ENCODE measurements at places on chromosomes 2 and 18.
A peak's percentile ranks its signal among the peaks of the same experiment; 100 is the strongest.

DNA sequence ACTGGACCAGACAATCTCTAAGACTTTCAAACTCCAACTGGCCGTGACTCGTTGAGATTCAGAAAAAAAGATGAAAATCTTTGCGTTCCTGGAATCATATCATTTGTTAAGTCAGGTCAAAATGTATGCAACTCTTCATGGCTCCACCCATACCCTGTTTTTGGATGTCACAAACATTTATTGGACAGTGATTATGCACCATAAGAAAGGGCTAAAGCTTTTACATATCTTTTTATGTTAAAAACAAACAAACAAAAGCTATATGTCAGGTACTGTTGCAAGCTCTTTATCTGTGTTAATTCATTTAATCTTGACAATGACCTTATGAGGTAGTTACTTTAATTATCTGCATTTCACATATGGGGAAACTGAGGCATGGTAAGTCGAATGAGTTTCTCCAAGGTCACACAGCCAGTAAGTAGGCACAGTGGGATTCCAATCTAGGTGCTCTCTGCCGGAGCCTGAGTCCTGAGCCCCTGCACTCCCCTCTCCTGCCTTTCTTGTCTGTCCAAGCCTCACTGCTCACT lies 145.7 kb upstream of the MYCN start:
- no peak for DNase-seq

GRCh38 chr2:132669908-132670495 lies at the start of gene LYPD1:
TSS of gene LYPD1 (minus strand) at chr2:132670205. CDS start at chr2:132669932, 273 bp downstream.
- DNase-seq = peak; percentile 9

DNA sequence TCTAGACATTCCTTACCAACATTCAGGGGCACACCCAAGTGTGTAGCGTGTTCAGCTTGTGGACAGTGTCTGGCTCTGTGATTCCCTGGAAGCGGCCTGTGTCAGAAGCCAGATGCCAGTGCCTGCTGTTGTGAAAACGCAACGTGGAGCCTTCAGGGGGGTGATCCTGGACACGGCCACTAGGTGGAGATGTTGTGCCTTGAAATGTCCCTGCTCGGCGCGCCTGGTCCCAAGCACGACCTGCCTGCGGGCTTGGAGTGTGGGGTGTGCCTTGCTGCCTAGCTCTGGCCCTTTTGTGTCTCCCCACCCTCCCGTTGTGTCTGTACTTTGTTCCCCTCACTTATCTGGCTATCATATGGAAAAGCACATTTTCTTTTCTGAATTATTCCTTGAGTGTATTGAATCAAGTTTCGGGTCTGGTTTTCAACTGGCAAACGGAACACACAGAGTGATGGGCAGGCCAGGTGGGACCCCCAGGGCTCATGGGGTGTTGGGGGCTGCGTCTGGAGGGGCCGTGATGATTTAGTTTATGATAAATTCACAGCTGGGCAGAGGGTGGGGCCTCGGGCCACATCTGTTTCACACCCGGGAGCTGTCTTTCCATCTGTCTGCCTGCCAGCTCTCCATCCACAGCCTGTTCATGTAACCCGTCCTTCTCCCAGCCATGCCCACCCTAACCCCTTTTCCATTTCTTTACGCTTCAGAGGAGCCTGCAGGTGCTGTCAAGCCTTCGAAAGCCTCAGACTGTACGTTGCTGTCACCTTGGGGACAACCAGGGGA lies 95.5 kb downstream of the DYSF start:
- peak; percentile 41 for DNase-seq

- no peak for DNase-seq
Measured at GRCh38 chr2:172552547-172553291, 3.2 kb upstream of the PDK1 start.

DNA sequence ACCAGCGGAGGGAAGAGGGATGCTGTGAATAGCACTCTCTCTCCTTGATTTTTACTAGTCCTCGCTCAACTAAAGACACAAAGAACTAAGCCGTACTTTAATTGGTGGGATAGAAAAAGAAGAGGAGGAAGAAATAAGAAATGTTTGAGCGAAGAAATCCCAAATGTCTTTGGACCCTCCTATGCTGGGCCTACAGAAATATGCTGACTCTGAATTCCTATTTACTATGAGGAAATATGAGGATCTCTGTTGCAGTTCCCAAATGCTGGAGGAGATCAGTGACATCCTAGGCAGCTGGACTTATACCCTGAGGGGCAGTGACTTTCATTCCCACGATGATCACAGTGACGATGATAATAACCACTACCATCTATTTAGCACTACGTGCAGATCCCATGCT lies 16.6 kb upstream of the PIEZO2 start:
- no peak for DNase-seq

GRCh38 chr2:23839919-23840578 lies 86.9 kb downstream of the ATAD2B start:
- DNase-seq = no peak

- DNase-seq = no peak
Measured at GRCh38 chr2:234682492-234683228, 185.8 kb upstream of the ARL4C start.

DNA sequence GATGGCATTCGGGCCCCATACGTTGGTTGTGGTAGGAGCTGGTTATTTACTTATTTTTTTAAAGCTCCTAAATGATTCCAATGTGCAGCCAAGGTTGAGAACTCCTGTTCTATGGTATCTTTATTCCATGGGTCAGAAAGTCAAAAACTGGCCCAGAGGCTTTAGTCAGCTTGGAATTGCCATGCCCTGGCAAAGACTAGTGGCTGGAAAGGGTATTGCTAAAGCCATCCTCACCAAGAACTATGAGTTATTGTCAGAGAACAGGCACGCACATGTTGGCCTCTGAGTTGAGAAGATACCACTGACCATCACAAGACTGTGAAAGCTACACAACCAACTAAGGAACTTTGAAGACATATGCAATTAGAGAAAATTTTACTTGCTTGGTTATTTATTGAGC lies 47.9 kb upstream of the ACMSD start:
- no peak for DNase-seq

DNA sequence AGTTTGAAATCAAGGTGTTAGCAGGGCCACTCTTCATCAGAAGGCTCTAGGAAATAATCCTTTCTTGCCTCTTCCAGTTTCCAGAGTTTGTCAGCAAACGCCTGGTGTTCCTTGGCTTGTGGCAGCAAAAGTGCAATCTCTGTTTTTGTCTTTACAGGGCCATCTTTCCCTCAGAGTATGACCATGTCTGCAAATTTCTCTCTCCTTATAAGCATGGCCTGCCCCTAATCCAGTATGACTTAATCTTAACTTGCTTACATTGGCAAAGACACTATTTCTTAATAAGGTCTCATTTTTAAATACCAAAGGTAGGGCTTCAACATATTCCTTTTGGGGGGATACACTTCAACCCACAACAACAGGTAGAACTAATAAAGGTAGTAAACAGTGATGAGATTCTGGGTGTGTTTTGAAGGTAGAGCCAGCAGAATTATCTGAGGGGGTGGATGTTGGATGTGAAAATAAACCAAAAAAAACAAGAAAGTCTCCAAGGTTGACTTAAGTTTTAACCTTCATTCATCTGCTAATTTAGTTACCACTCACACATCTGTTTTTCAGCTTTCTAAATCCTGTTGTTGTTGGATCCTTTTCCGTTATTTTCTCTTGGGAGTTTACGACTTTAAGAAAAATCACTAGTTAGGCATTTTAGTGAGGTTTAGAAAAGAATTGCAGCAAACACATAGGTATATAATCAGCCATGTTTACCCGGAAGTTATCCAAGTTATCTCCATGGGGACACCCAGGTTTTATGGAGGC lies 234.4 kb upstream of the FIGN start:
- DNase-seq = no peak

DNA sequence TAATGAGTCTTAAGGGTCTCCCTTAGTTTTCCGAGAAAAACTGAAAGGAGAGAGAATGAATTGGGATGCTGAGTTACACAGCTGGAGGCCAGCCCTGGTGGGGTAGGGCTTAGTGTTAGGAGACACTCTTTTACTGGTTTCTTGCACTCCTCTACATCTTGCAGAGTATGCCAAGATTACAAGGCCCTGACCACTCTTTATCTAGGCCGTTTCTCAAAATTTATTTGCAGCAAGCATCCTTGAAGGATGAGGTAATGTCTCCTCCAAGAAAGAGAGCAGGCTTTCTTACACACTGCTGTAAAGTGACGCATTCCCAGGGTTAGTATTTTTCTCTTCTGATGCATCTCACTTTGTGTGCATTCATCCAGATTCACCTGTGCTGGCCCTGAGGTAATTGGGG lies 166.2 kb downstream of the TDRD15 start:
- no peak for DNase-seq

DNA sequence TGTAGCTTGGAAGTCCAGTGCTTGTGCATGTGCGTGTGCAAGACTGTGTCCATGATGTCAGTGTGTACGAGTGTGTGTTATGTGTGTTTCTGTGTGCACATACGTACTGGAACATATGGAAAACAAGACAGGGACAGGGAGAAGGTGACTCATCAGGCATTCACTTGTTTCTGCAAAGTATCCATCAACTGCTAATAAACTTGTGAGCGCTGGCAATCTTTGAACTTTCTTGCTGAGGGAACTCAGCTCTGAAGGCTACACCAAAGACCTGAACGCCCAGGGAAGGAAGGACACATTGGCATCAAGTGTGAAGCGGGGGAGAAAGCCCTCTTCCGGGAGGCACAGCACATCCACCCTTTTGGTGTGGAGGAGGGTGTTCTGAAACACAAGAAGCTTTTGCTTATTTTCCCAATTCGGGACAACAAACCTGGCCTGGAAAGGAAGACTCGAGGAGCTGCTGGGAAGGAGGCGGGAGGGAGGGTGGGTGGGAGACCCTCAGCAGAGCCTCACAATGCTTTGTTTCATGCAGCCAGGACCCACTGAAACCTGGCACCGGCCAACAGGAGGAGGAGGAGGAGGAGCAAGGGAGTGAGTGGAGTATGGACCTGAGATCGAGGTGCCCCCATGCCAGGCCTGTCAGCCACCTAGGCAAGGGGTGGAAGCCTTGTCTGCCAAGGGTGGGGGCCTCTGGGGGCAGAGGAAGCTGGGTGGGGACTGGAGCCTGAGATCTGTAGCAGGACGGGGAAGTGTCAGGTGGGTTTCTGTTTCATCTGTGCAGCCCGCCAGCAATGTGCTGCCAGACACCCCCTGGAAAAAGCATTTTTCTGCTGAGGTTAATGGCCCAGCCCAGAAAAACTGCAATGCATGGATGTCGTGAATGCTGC lies 26.8 kb downstream of the SMAD7 start:
- peak; percentile 53 for DNase-seq

GRCh38 chr2:58569475-58570185 lies 328.5 kb upstream of the FANCL start:
- DNase-seq = peak; percentile 37

DNA sequence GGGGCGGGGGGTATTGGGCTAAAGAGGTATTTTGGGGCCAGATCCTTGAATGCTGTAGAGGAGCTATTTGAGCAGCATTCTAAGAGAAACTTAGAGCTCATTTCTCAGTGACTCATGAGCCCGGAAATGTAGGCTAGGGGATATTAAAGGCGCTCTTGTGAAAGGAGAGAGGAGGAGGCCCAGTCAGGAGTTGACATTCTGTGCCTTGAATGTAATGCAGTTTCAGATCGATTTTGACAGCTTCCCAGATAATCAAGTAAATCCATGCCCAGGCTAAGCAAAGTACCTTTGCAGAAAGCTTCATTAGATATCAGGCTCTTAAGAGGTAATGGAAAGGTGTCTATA lies 1.5 kb downstream of the CAB39 start:
- peak; percentile 41 for DNase-seq
